ENCODE measurements at places on chromosomes 5 and 9.

GRCh38 chr9:73121375-73121935 is 30.2 kb upstream of the ANXA1 start:
- DNase-seq: no peak

DNA sequence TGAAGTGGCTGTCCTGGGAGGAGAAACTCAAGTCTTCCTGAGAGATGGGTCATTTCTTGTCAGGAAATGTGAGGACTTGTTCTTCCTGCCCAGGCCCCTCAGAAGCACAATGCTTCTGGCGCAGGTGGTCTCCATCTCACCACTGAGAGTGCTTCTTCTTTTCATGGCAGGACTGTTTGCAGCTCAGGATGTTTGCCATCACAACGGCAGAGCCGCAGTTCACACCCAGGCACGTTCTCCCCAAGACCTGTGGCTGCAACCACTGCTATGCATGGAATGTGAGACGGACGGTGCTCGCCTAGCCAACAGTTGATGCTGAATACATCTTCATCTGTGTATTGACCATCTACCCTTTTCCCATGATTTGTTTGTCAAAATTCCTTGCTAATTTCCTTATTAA is 216.3 kb downstream of the GADD45G start:
- DNase-seq: no peak

DNA sequence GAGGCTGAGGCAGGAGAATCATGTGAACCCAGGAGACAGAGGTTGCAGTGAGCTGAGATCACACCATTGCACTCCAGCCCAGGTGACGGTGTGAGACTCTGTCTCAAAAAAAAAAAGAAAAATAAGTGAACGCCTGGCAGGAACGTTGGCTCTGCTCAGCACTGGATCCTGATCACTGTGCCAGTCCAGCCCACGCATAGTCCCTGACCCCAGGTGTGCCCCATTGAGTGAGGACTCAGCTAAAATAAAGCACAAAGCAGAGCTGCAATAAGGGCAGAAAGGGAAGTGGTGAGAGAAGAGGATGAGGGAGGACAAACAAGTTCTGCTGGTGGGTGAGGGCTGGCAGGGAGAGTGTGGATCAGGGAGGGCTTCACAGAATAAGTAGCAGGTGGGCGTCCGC is 4.3 kb downstream of the GRHPR start:
- DNase-seq: no peak

GRCh38 chr5:89065919-89066318 is 182.9 kb upstream of the MEF2C start:
- DNase-seq: no peak

DNA sequence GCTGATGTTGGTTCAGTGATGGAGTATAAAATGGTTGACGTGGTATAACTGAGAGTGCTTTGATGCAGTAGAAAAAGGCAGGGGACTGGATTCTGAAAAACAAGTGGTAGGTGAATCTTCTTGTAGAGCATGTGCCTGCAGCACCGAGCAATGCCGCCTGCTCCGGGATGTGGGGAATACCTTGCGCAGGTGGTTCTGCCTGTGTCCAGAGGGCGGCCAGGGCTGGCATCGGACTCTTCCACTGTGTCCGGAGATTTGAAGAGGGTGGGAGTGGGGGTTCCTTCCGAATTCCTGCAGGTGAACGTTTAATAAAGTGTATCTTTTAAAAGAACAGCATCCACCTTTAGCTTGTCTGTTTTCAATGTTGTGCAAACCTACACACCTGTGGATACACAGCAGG is 238.0 kb downstream of the FANCC start:
- no peak for DNase-seq

DNA sequence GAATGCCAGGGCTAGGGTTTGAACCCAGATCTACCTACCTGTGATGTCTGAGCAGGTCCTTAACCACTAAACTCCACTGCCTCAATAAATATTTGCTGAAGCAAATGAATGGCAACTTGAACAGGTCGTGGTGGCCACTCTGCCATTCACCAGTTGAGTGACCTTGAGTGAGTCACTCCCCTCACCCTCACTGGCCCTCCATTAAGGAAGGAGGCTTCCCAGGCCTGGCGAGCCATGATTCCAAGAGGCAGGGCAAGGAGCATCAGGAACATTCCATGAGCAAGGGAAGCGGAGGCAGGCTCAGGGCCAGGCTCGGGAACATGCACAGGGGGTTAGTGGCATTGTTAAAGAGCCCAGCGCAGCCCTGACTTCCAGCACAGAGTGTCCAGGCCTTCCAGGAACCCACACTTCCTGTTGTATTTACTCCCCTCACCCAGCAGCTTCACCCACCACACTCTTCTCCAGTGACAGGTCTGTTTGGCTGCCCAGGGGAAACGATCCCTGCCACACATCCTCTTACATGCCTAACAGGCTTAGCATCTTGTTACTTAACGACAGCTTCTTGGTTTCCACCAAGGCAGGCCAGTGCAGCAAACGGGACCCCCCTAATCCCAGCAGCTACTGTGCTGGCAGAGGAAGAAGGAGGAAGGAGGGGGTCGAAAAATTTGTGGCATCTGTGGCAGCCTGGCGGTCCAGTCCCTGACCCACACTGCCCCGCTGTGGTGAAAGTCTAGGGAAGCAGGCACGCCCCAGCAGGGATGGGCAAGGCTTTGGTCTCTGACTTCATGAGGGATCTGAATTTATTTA is 43.7 kb upstream of the TTC1 start:
- DNase-seq: no peak

- no peak for DNase-seq
These were observed 393.1 kb downstream of the TMEM232 start for GRCh38 chr5:110333384-110333783.

- no peak for DNase-seq
These were observed 25.1 kb downstream of the IL7R start for GRCh38 chr5:35881758-35882157.

GRCh38 chr5:135139381-135140134 is 105.5 kb upstream of the PITX1 start:
- DNase-seq: no peak

All from dorsolateral prefrontal cortex (tissue), 122 donors.